Ascending aorta (tissue), 2 donors: ENCODE measurements at places on chromosomes 13 and 19.

GRCh38 chr13:25585000-25585399 lies 213.2 kb downstream of the ATP8A2 start:
- DNase-seq: no peak

- DNase-seq: peak; percentile 75
Observed at GRCh38 chr19:12035220-12036172, at the start of gene ZNF433. Gene ZNF433, minus strand, starts transcription at chr19:12035679. Its CDS starts 140 bp downstream, at chr19:12035539.

GRCh38 chr13:39144941-39145533 lies 106.8 kb downstream of the NHLRC3 start:
- peak; percentile 77 for DNase-seq

DNA sequence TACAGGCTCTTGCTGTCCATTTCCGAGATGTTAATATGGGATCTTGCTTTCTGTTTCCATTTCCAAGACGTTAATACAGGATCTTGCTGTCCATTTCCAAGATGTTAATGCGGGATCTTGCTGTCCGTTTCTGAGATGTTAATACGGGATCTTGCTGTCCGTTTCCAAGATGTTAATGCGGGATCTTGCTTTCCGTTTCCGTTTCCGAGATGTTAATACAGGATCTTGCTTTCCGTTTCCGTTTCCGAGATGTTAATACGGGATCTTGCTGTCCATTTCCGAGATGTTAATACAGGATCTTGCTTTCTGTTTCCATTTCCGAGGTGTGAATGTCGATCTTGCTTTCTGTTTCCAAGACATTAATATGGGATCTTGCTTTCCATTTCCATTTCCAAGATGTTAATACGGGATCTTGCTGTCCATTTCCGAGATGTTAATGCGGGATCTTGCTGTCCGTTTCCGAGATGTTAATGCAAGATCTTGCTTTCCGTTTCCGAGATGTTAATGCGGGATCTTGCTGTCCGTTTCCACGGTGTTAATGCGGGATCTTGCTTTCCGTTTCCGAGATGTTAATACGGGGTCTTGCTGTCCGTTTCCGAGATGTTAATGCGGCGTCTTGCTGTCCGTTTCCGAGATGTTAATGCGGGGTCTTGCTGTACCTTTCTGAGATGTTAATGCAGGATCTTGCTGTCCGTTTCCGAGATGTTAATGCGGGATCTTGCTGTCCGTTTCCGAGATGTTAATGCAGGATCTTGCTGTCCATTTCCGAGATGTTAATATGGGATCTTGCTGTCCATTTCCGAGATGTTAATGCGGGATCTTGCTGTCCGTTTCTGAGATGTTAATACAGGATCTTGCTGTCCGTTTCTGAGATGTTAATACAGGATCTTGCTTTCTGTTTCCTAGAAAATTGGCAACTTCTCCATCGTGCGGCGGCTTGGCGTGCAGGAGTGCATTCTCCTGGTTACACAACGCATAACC lies 38.3 kb downstream of the PEX11G start:
- no peak for DNase-seq

GRCh38 chr13:100510208-100510957 lies 78.2 kb downstream of the GGACT start:
- no peak for DNase-seq

GRCh38 chr13:60745343-60745742 lies 348.3 kb downstream of the TDRD3 start:
- DNase-seq: no peak

GRCh38 chr19:52188822-52189734 lies 774 bp upstream of the PPP2R1A start:
- DNase-seq: peak; percentile 99

DNA sequence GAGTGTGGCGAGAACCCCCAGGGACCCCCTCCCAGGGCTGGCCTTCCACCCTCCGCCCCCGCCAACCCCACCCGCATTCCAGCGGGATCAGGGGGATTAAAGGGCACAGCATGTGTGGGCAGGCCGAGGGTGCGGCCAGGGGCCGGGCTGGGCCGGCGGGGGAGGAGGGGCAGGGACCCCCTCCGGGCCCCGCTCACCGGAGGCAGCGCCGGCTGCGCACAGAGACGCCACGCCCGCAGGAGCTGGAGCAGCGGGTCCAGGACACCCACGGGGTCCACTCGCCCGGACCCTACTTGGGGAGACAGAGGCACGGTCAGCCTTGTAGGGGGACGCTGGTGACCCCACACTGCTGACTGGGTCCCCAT lies 2.4 kb downstream of the ADAMTSL5 start:
- DNase-seq: no peak

GRCh38 chr13:97120346-97120745 lies 101.8 kb upstream of the MBNL2 start:
- DNase-seq: no peak

- no peak for DNase-seq
Observed at GRCh38 chr19:56137405-56137804, 3.7 kb upstream of the ZNF444 start.

GRCh38 chr13:83996415-83996814 lies 114.1 kb upstream of the SLITRK1 start:
- DNase-seq: no peak

DNA sequence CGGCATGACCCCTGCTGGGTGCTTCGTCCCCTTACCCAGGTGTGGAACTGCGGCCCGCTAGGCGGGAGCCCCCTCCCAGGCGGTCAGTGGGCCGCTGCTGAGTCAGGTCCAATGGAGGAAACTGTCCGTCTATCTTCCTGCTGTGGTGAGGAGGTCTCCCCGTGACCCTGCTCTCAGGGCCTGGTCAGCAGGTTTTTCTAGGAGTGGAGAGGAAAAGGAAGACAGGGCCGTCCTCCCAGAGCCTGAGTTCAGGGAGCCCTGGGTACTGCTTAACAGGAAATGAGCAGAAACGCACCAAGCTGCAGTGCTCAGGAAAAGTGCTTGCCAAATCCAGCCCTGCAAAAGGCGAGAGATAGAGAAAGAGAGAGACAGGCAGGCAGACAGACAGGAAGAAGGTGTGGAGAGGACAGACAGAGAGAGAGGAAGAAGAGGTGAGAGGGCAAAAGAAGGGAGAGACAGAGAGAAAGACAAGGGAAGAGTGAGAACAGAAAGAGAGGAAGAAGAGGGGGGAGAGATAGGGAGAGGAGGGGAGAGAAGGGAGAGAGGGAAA lies 10.3 kb downstream of the SH3GL1 start:
- no peak for DNase-seq

- no peak for DNase-seq
Observed at GRCh38 chr19:2579678-2580280, 103.9 kb downstream of the GADD45B start.

DNA sequence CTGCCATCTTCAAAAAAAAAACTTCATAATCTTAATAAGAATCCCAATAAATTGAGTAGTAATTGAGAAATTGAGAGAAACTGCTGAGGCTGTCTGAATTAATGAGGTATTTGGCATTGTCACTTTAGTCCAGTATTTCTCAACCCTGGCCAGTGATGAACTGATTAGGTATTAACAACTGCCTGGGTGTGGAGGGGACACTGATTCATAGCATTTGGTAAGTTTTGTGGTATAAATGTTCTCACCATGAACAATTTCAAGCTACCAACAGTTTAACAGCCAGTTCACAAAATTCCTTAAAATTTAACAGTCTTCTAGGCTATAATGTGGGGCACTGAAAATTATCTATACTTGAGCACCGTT lies 18.3 kb downstream of the GPC6 start:
- no peak for DNase-seq

DNA sequence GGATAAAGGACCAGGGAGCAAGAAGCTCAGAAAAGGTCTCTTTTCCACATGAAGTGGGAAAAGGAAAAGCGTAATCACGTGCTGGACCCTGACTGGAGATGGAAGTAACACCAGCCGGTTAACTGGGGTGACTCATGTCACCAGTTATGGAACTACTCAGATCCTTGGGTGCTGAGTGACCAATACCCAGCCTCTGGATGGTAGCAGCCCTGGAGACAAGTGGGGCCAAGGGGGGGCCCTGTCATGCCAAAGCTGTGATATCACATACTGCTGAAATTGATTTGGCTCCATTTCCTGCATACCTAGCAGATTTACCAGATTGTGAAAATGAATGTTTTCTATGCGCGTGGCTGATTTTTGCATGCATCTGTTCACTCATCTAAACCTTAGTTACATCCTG lies 158.9 kb downstream of the ZIC5 start:
- no peak for DNase-seq

- no peak for DNase-seq
Observed at GRCh38 chr19:16470911-16471811, 609 bp downstream of the EPS15L1 start.

GRCh38 chr13:112141643-112142400 lies 74.9 kb downstream of the SOX1 start:
- no peak for DNase-seq

- peak; percentile 80 for DNase-seq
Observed at GRCh38 chr13:31945202-31945961, 86.2 kb upstream of the FRY start.

DNA sequence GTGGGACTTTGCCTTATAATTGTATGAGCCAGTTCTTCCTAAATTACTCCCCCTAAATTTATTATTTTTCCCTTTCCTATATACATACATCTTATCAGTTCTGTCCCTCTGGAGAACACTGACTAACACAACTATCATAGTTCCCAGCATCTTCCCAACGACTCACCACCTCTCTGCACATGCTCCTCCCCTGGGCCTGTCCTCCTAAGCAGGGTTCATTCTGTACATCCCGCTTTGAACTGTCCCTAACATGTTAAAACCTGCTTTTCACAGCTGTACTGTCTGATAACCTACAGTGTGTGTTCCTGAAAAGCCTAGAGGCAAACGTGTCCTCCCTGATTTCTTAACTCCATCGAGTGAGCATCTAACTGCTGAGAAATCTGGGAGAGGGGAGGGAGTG lies 141.7 kb downstream of the EFNB2 start:
- DNase-seq: no peak

DNA sequence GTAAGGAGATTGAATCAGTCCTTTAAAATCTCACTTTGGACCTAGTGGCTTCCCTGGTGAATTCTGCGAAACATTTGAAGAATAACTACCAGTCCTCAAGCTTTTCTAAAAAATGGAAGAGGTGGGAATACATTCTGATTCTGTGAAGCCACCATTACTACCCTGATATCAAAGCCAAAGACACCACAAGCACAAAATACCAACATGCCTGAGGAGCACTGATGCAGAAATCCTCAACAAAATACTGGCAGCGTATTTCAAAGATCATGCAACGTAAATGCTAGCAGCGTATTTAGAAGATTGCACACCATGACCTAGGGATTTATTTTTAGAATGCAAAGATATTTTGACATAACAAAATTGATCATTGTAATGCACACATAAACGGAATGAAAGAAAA lies 14.4 kb downstream of the ATP4B start:
- no peak for DNase-seq

- DNase-seq: no peak
Observed at GRCh38 chr19:16889366-16889882, 625 bp downstream of the F2RL3 start.

DNA sequence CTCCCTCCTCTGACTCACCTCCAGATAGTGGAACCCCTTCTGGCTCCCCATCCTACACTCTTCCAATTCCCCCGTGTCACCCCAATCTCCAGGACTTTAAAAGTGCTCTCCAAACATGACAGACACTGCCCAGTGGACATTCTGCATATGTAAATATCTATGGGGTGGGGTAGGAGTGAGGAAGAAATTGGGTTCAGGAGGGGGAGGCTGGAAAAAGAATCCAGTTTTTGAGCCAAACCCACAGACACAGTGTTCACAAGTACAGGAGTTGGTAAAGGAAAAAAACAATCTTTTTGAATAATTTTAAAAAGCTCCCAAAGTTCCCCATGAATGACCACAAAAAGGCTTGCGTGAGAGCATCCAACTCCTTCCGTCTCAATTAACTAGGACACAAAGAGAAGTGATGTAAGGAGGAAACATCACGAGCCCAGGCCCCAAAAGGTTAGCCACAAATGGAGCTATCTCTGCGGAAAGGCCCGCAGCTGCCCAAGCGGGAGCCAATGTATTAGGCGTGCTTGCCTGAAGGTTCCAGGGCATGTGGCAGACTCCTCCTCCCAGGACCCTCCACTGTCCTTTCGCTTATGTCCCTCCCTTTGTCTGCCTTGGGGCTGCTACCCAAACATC lies 18.0 kb downstream of the ZC3H4 start:
- no peak for DNase-seq

DNA sequence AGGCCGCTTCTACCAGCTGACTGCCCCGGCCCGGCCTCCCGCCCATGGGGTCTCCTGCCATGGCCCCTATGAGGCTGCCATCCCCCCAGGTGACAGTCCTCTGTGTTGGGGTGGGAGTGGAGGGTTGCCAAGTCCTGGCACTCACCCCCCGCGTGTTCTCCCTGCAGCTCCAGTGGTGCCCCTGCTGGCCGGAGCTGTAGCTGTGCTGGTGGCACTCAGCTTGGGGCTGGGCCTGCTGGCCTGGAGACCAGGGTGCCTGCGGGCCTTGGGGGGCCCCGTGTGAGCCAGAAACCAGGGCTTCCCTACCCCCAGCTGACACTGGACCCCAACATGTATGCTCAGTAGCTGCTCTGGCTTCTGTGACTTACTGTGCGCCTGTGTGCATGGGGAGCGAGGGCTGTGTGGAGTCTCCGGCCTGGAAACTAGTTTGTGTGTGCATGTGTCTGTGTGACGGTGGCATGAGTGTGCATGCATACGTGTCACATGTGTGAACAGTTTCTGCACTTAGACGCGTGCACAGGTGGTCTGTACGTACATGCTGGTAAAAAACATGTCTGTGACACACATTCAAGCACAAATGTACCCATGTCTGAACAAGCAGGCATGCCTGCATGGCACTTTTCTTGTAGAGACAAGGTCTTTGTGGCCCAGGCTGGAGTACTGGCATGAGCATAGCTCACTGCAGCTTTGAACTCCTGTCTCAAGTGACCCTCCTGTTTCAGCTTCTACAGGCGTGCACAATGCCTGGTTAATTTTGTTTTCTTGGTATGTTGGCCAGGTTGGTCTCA lies 4.9 kb downstream of the ACP4 start:
- DNase-seq: no peak

GRCh38 chr13:104592127-104592526 lies 1525.9 kb upstream of the SLC10A2 start:
- no peak for DNase-seq

- no peak for DNase-seq
Observed at GRCh38 chr13:80858131-80858530, 517.2 kb upstream of the SPRY2 start.

- no peak for DNase-seq
Observed at GRCh38 chr19:2588081-2588777, 112.3 kb downstream of the GADD45B start.

GRCh38 chr19:8526345-8527091 lies 12.6 kb upstream of the ZNF414 start:
- DNase-seq: peak; percentile 61
